Mesenteric fat pad (tissue), 1 donor: ENCODE measurements at places on chromosomes 5 and 9. TPM values are rescaled to one million over a fixed set of nuclear protein-coding genes. Genes with fewer than 3 reads are reported as not detected.

GRCh38 chr5:139847790-139848507 lies 52.3 kb downstream of the PSD2 start:
- DNase-seq: no peak

GRCh38 chr5:93600409-93601070 lies 17.5 kb downstream of the NR2F1 start:
- no peak for DNase-seq

- DNase-seq: no peak
Measured at GRCh38 chr9:18800579-18800978, 232.4 kb downstream of the SAXO1 start.

DNA sequence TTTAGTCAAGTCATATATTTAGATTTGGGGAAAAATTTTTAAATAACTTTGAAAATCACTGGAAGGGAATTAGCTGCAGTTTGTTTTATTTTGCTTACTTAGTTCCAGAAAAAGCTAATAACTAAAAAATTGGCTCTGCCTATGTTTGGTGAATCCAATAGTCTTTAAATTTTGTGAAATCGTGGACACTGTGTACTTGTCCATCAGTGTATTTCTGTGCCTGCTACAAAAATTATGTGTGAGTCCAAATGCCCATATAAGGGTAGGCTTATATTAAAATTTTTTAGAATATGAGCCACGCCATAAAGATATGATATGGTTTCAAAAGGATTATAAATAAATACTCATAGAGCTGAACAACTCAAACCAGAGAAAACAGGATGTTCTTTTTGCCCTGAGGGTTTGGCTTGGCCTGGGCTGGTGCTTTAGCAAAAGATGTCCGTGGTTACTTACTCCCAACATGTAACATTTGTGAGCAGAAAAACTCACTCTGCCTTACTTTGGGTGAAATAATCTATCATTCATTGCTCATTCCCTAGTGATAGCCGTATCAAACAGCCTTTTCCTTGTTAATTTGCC lies 133.2 kb upstream of the PRLR start:
- DNase-seq: no peak

GRCh38 chr9:87620731-87621322 lies 105.1 kb upstream of the CTSL start:
- DNase-seq: no peak

DNA sequence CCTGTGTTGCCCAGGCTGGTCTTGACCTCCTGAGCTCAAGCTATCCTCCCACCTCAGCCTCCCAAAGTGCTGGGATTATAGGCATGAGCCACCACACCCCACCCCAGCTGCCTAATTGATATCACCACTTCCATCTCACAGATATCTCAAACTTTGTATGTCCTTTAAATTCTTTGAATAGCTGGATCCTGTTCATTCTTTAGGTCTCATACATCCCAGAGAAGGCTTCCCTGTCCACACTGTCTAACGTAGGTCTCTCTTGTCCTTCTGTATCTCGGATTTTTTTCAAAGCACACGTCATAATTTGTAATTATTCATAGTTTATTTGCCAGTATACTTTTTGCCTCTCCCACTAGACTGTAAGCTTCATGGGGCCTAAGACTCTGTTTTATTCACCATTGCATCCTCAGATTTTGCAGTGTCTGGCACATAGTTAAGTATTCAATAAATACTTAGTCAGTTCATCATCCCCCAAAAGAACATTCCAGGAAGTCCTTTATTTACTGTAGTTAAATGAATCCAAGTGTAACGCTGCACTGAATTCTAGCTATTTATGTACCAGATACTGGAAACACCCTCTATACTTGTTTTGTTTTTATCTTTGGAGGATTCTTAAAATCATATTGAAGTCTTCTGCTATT lies 10.5 kb downstream of the ARSK start:
- no peak for DNase-seq

- DNase-seq: no peak
Measured at GRCh38 chr5:150286820-150287219, 2.8 kb downstream of the CAMK2A start.

DNA sequence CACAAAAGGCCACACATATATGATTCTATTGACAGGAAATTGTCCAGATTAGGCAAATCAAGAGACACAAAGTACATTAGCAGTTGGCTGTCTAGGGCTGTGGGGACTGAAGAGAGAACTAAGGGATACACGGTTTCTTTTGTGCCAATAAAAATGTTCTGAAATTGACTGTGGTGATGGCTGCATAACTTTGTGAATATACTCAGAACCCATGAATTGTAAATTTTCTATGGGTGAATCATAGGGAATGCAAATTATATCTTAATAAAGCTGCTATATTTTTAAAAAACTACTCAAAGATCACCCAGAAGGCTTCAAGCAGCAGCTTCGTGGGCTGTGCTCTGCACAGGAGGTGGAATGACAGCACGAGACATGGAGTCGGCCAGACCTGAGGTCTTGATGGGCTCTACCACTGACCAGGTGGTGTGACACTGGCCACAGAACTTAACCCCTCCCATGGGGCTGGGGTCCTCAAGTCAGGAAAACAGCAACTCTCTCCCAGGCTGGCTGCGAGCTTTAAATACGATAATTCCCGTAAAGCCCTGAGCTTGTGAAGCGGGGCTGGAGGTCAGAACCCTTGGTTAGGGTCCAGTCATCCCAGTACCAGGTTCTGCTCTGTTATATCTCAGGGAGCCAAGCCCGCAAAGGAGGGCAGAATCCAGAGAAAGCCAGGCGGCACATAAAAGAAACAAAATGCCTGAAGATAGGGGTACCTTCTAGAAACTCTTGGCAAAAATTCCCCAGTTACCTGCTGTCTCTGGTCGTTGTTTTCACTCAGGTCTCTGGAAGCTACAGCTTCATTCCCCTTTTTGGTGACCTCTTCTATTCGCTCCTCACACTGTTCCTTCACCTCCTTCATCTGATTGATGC lies 59.1 kb downstream of the GOLM1 start:
- DNase-seq: no peak

DNA sequence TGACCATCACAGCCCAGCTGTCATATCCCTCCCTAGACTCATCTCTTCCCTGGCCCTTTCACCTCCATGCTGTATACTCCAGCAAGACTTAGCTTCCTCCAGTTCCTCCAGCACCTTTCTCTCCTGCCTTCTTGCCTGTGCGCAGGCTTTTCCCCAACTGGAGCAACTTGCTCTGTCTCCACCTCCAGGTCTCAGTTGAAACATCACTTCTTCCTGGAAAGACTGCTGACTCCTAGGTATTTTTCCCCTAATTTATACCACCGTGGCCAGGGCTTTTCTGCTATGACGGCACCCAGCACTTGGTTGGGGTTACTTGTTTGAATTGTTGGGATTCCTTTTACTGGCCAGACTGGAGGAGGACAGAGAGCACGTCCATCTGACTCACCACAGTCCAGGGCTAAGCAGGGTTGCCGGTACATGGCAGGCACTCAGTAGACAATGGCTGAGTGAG lies 67.5 kb downstream of the KCNIP1 start:
- DNase-seq: no peak

GFPT2 gene
- total RNA-seq: 187 TPM

DNA sequence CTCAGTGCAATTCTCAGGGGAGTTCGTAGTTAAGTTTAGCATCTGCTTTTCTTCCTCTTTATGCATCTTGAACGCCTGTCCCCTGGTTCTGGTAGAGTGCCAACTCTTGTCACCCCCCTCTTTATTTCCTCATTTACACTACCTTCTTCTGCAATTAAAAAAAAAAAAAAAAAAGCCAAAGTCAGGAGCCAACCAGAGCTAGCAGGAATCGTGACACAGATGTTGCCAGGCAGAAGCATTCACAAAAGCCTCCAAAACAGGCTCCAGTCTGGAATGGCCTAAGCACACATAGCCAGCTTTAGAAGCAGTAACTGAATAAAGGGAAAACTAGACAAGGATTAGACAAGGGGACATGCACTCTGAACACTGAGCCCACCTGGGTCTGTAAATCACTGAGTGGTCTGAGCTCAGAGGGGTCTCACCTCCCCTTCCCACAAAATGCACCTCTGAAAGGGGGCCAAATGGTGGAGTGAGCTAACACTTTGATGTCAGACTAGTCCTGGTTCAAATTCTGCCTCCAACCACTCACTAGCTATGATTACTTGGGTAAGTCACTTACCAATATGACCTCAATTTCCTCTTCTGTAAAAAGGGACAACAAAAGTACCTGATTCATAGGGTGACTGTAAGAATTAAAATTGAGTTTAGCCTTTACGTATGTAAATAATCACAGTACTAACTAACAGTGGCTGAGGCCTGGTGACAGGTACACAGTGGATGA lies 2.0 kb downstream of the CD74 start:
- no peak for DNase-seq

KIF27 gene
- total RNA-seq: 3.9 TPM

DNA sequence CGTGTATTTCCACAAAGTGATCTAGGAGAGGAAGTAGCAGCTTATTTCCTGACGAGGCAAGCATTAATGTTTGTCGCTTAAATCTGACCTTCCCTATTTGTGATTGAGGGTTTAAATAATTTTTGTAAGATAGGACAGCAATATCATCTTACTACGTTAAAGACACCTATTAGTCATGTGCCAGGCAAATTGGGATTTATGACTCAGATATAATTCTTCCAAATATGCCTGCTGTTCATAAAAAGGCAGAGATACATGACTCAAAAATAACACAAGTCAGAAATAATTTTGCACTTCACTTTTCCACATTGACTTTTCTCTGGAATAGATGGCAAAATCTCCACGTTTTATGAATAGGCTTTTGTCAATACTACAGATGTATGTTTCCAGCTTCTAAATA lies 43.0 kb upstream of the CDH12 start:
- no peak for DNase-seq

DNA sequence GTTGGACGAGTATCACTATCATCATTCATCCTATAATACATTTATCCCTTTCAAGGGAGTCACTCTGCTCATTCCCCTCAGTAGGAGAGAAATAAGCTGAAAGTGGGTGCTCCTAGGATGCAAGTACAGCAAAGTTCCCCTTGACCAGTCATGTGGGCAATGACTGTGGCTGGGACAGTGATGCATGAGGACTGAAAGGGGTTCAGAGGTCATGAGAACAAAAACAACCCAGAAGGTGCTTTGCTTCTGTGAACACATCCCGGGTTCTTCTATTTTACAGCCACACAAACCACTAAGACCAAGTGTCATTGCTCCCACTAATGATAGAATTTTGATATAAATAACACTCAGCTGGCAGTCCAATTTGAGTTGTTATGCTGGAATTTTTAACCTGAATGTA lies 177.8 kb upstream of the ADCY2 start:
- DNase-seq: no peak

NAIP gene
- total RNA-seq: 51.4 TPM

GRCh38 chr5:6820851-6821479 lies 107.7 kb downstream of the TENT4A start:
- DNase-seq: no peak

GRCh38 chr5:154783774-154784460 lies 28.7 kb downstream of the LARP1 start:
- DNase-seq: no peak

- no peak for DNase-seq
Measured at GRCh38 chr9:124098141-124098905, 86.8 kb downstream of the LHX2 start.

FBP1 gene
- total RNA-seq: 14.5 TPM

ZNF883 gene
- 2.5 TPM for total RNA-seq

GRCh38 chr5:83102364-83102980 lies 25.1 kb downstream of the XRCC4 start:
- no peak for DNase-seq

GRCh38 chr5:31889001-31889561 lies 250.2 kb downstream of the PDZD2 start:
- peak; percentile 2 for DNase-seq

HBEGF gene
- total RNA-seq: 48.5 TPM

- peak; percentile 62 for DNase-seq
Measured at GRCh38 chr9:95107001-95107749, 210.3 kb downstream of the FANCC start.

- DNase-seq: no peak
Measured at GRCh38 chr5:10162468-10162867, 87.2 kb downstream of the ATPSCKMT start.

- DNase-seq: no peak
Measured at GRCh38 chr5:160524827-160525226, 103.2 kb downstream of the PTTG1 start.

SLC4A9 gene
- total RNA-seq: 0.22 TPM

DNA sequence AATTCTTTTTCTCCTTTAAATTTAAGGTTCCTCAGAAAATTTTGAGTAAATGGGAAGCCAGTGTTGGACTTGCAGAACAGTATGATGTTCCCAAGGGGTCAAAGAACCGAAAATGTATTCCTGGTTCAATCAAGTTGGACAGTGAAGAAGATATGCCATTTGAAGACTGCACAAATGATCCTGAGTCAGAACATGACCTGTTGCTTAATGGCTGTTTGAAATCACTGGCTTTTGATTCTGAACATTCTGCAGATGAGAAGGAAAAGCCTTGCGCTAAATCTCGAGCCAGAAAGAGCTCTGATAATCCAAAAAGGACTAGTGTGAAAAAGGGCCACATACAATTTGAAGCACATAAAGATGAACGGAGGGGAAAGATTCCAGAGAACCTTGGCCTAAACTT lies 76.0 kb downstream of the NSD1 start:
- no peak for DNase-seq

DNA sequence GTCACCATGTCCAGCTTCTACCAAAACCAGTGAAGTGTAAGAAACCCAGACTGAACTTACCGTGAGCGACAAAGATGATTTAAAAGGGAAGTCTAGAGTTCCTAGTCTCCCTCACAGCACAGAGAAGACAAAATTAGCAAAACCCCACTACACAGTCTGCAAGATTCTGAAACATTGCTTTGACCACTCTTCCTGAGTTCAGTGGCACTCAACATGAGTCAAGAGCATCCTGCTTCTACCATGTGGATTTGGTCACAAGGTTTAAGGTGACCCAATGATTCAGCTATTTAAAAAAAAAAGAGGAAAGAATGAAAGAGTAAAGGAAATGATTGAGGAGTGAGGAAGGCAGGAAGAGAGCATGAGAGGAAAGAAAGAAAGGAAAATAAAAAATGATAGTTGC lies 19.8 kb downstream of the IL7R start:
- DNase-seq: no peak

LTC4S gene
- 9.6 TPM for total RNA-seq

FOXD4L6 gene
- not detected for total RNA-seq

GRCh38 chr5:137622850-137623249 lies 113.0 kb downstream of the KLHL3 start:
- DNase-seq: no peak
